ENCODE measurements at places on chromosomes 11 and 22.

- no peak for DNase-seq
Observed at GRCh38 chr11:99766811-99767210, 746.1 kb downstream of the CNTN5 start.

DNA sequence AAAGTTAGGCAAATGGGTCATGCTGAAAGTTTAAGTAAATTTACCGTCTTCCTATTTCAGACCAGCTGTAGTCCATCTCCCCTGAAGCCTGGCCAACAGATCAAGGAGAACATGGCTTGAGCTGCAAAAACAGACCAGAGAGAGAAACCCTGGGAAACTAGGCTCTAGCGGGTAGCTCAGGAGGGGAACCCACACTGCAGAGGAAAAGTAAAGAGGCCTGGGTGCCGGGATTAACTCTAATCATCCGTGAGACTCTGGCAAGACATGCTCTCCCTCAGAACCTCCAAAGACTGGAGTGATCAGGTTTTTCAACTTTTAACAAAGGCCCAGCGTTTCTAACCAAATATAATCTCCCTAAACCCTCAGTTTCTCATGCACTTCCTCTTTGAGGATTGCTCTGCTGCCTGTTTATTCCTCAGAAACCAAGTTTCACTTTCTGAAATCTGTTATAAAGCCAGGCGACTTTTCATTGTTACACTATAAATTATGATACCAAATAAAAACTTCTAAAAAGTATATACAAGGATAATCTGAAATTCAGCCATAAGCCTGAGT, 67.5 kb downstream of the GAB2 start:
- DNase-seq, result no peak

DNA sequence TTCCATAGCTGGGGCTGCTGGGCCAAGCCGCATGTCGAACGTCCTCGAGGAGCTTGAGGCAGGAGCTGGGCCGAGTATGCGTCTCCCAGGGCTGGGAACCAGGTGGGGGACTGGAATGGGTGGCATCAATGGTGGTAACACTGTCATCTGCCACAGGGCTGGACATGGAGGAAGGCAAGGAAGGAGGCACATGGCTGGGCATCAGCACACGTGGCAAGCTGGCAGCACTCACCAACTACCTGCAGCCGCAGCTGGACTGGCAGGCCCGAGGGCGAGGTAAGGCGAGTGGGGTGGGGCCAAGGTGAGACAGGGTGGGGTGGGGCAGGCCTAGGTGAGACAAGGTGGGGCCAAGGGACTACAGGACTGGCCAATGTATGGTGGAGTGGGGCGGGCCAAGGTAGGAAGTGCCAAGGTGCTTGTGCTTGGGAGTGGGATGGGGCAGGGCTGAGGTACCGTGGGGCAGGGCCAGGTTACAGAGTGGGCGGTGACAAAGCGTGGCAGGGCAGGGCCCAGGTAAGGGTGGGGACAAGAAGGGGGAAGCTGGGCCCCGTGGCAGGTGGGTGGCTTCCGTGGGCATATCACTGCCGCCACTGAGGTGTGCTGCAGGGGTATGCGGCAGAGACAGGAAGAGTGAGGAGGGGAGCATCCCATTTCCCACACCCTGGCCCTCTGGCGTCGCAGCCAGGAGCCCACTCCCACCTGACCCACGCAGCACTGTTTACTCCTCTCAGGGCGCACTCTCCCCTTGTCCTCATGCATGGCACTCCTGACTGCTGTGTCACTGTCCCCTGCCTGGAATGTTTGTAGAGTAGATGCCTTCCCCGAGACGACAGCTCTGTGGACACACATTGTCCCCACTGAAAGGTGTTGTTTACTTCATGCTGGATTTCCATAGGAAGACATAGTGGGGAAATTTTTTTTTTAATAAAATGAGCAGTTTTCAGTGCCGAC, 27.5 kb upstream of the DGCR8 start:
- DNase-seq, result no peak

- no peak for DNase-seq
Observed at GRCh38 chr22:27181537-27181936, 524.1 kb downstream of the MIAT start.

DNA sequence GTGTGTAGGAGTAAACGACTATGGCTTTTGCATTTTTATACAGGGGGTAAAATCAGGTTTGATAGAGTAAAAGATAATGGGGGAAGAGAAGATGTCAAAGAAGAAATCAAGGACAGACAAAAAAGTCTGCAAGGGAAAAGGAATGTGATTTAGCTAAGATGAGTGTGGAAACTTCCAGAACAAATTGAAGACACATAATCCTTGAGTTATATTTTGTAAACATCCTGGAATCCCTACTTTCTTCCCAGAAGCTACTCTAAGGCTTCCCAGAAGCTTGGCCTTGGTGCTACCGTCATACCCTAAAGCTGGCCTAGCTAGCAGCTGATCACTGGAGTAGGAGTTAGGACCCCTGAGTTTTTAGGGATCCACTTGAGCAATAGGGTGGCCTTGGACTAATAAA, 82.4 kb downstream of the BLID start:
- DNase-seq, result no peak

Measured in effector memory CD8-positive, alpha-beta T cell (primary cell).